ENCODE measurements at places on chromosomes 3 and 15.

- DNase-seq: no peak
Observed at GRCh38 chr3:126355251-126355650, 2.0 kb downstream of the KLF15 start.

DNA sequence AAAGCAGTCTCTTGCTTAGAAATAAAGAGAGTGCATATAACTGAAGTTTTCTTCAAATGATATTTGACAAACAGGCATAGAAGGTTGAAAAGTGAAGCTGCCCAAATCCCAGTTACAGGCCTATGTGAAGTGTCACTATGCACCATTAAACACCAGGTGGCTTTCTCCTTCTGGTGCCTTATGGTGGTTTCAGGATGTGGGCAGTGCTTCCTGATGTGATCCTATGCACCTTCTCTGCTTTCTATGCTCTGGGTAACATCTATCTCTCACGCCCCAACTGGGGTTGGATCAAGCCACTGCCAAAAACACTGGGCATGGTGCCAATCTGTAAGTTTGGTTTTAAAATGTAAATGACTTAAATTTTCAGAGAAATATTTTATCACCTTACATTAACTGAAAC lies 744.7 kb downstream of the TUSC7 start:
- no peak for DNase-seq

DNA sequence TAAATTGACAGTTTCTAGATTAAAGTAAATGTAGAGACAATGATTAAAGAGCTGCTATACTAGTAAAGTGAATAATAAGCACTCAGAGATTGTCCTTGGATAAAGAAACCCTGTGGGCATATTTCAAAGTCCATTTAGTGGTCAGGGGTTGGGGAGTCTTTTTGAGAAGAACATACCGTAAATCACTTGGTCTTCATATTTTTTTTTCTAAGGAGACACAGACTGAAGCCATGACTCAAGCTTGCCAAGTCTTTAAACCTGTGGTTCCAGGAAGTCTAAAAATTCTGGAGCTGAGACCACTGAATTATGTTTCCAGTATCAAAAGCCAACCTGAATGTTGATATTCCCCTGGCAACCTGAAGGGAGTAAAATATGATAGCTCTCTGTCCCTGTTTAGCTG lies 171.0 kb downstream of the TPRG1 start:
- no peak for DNase-seq

GRCh38 chr3:17605032-17605431 lies 137.4 kb downstream of the TBC1D5 start:
- DNase-seq: no peak

- no peak for DNase-seq
Observed at GRCh38 chr15:59812250-59812870, 123.2 kb upstream of the BNIP2 start.

DNA sequence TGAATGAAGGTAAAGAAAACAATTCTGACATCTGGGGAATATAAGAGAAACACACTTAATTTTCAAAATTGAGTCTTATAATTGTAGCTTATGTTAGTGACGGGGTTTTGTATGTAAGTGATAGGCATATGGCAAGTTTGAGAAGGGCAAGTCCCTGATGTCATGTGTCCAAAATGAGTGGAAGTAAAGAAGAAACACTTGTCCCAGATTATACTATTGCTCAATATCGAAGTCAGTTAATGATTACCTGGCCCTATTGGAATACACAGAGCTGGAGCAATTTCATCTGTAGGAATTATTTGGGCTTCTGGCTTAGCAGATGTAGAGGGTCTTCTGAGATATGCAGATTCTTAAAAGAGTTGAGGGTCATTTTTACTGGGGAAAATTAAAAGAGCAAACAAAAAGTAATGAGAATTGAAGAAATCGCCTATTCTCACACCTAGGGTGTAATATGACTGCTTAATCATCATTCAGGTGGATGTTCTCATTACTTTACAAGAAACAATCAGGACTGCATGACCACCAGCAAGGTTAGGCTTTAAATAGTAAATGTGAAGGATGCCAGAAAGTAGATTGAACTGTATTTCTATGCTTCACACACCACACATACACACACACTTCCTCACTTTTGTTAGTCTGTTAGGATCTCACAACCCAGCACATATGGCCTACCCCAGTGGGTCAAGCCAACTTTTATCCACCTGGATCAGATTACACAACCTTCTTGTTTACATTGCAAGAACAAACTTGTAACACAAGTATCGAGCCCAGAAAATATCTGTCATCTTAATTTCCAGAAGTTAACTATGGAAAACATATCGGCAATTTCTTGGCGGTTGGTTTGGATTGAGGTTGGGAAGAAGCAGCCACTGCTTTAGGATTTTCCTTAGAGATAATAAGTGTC lies 183.3 kb upstream of the LRRC3B start:
- DNase-seq: no peak

DNA sequence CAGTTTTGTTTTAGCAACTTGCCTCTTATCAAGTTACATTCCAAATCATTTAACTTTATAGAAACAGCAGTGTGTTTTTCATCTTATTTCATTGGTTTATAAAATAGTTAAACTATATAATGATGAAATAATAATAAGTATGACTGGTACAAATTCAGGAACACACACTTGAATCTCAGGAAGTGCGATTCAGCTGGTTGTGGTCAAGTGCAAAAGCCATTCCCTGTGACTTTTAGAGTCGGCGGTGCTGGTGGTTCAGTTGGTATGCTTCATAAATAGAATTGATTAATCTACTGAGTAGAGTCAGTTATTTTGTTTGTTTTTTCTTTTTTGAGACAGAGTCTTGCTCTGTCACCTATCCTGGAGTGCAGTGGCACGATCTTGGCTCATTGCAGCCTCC lies 22.7 kb downstream of the SACM1L start:
- DNase-seq: no peak

DNA sequence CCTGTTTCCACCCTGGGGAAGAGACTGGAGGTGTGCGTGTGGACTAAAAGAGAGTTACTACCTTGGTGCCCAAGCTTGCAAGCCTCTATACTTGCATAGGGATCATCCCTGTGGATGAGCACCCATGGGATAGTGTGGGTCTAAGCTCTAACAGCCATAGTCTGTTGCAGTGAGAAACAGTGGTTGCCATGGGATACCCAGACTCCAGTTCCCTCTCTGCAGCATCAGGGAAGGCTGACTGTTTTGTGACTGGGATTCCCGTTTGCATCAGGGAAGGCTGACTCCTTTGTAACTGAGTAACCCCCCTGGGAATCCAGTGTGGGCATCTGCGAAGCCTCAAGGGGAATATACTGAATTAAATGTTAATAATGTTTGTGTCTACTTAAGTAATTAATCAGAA lies 196.1 kb downstream of the ZNF621 start:
- no peak for DNase-seq

DNA sequence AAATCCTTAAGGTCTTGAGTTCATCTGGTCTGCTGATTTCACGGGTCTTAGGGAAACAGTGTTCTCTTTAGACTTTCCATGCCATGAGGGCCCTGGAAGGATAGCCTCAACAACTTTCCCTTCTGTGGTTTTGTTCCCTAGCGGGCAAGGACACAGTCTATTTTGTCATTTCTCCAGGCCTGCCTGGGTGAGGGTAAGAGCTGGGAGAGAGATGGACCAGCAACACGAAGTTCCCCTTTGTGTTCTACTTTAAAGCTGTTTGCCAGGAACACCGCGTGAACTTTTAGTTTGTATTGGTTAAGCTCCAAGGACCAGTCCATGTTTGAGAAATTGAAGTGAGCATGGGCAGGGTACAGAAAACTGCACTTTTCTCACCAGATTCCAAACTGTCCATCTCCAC lies 20.9 kb downstream of the ST3GAL6 start:
- DNase-seq: no peak

- no peak for DNase-seq
Observed at GRCh38 chr3:171285287-171285686, 174.9 kb downstream of the TNIK start.

DNA sequence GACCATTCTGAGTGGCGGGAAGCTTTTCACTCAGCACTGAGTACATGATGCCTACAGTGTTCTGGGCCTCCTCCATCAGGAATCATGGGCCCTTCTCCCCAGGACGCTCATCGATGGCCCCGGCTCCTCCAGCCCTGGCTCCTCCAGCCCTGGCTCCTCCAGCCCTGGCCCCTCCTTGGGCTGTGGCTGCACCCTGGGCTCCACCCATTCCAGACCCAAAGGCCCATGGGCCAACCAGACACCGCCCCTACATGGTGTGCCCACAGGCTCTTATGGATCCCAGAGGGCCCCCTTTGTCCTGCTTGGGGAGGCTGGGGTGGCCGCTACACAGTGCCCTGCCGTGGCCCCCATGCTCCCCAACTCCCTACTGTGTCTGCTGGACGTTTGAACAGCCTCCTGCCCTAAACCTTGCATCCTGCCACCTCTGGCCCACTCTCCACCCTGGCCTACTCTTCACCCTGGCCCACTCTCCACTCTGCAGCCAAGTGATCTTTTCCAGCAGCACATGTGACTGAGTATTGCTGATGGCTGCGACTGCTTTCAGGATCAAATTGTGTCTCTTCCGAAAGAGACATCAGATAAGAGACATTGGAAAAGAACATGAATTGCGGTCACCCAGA lies 57.9 kb downstream of the APBA2 start:
- no peak for DNase-seq

DNA sequence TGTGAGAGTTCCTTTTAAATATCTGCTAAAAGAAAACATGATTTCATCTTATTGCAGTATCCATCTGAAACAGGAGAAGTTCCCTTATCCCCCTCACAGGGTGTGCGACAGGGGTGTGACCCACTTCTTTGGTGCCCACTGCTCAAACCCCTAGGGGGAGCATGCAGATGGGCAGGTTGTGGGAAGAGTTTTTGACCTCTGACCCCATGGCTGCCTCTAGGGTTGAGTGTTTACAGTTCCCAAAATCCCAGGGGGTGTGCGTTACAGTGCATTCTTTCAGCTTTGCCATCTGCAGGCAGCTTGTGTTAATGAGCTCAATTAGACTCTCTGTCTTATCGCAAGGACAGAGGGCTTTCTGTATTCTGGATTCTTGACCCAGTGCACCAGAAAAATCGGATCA lies 443.2 kb upstream of the FRG2C start:
- no peak for DNase-seq

GRCh38 chr3:197349368-197349767 lies 51.0 kb upstream of the DLG1 start:
- DNase-seq: no peak

DNA sequence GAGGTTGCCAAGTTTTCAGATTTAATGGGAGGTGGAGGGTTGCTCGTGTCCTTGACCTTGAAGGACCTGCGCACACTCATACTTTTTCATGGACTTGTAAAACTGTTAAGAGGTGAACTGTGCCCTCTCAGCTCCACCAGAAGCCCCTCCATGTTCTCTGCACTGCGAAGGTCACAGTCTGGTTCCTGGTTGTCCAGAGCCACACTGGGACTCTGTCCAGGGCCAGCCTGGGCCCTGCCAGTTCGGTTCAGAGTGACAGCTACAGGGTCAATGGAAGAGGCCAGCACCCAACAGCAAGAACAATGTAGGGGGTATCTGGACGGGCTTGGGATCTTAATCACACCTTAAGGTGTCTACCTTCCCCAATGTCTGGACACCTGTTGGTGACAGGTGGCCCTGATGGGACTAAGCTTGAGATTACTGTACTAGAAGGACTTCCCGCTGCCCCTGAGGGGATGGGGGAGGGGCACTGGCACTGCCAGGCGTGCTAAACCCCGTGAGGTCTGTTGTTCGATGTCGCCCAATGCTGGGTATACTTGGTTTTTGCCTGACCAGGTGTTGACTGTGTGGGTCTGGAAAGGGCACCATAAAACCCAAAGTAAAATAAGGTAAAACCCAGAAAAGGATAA lies 34.7 kb downstream of the GRK7 start:
- DNase-seq: no peak

DNA sequence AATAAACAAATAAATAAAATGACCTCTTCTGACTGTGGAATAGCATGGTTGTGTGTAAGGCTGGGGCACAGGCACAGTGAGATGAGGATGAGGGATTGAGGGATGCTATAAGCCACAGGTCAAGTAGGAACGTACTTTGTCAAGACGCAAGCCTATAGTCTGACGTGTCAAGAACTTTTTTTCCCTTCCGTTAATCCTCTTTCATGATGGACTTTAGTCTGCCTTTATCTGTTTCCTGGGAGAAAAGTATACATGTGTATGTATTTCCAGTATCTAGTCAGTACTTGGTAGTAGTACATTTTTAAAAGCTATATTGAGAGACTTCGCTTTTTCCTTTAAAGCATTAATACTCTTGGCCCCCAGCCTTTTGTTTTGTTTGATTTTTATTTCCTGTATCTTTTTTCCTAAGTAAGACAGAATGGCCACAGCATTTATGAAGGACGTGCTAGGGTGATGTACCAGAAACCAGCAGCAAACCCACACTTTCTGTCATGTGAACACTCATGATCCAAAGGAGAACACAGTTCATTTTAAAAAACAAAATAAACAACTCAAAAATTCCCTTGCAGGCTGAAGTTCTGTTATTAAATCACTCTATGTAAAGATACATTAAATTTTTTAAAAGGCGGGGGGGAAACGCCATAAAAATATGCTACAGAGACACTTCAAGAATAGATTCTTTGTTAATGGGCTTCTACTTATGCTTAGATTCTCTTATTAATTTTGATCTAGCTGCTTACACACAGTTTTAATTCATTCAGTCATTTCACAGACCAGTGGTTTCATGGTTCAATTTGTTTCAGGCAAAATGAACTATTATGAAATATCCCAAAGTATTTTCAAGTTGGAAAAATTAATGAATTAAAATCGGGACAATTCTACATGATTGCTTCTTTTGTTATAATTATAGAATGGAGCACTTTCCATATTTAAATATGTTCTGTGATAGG lies 114.7 kb downstream of the SNRK start:
- DNase-seq: no peak

DNA sequence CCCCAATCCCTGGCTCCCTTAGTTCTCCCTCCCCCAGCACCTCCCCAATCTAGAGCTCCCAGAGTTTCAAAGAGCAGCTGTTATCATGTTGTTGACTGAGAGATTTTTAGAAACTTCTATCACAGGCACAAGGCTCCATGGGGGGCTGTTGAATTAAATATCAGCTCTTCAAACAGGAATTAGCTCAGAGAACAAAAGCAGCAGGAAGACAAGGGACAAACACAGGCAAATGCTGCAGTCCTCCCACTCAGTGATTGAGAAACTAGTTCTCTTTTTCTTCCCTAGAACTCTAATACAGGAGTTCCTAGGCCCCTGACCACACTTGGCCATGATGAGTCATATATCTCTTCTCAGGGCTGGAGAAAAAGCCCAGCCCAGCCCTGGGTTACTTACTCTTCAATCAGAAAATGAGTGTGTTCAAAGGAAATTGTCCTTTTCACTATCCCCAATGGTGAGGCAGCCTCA lies 262.1 kb downstream of the IGSF11 start:
- DNase-seq: no peak

DNA sequence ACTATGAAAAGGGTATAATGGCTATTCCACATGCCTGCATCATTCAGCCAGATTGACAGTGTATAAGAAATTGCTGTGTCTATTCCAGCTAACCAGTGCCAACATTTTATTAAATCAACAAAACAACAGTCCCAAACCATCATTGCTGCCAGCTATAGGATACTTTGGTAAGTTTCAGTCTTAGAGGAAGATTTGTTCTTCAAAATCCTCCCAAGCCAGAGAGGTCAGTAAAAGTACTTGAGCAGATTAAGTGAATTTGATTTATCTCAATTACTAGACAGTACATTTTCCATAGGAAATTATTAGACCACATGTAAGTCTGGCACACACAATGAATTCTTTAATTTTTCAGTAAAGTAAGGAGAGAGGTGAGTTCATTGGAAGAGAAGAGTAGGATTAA lies 50.7 kb downstream of the TFG start:
- no peak for DNase-seq
